Kasumi-1 (cell line): ENCODE measurements at places on chromosomes 3 and 15.

DNA sequence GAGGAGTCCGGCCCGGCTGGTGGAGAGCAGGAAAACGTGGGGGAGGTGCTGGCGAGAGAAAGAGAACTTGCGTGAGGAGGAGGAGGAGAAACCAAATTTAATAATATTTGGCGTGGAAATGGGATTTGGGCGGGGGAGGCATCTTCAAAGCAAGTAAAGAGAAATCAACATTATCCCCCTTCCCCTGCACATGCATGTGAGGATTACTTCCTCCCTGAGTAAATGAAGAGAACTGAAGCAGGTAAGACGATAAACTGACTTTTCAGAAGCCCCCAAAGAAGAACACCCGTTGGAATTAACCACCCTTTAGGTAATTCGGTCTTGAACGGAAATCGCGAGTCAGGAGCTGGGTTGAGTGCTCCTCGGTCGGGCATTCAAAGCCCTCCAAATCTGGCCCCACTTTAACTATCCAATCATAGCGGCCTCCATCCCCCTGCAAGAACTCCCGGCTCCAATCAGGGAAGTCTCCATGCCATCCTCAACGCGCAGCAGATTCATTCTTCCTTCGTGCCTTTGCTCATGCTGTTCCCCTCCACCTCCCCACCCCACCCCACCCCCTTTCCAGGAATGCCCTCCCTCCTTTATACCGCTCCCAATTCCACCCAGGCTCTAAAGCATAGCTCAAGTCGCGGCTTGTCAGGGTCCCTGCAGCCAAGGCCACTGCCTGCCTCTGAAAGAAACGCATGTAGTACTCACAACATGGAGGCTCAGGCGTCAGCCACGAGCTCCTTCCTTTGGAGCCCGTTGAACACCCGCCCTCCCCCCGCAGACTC, 545 bp upstream of the RFX7 start:
- peak; percentile 82 for DNase-seq

DNA sequence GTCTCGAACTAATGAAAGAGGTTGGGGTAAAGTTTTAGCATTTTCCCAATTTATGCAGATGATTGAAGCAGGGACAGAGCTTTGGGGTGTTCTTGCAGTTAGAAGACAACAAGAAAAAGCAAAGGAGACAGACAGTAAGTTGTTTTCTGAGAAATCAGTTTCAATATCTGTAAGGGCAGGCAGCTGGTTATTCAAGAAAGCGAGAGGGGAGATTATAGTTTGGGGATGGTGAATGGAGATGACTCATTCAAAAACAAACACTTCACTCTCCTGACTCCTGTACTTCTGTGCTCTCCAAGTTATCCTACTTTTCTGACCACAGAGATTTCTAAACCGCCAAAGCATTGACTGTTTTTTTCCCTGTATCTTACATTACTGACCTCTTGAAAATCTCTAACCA, 352.0 kb downstream of the GAP43 start:
- DNase-seq, result no peak

DNA sequence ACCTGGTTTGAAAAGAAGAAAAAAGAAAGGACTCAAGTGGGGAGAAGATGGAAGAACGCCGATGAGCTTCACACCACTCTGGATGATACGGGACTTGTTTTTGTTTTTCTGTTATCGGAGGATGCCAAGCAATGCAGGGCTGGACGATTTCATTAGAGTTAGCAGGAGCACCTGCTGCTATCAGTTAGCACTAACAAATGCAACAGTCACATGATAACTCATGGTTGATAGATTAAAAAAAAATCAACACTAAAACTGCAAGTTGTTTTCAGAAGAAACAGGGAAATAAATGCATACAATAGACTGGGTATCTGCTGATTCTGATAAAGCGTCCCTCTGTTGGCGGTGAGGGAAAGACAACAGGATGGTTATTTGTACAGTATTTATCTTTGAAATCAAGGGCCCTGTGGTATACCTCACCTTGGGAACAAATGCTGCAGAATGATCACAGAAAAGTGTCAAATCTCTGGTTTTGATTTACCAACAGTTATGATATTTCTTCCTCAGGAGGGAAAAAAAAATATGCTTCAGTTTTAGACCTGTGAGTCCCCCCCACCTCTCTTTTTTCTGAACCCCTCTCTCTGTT, 575.1 kb downstream of the FOXP1 start:
- no peak for DNase-seq

GRCh38 chr3:30625541-30626438, 19.4 kb downstream of the TGFBR2 start:
- DNase-seq, result no peak

- no peak for DNase-seq
These were observed 192.3 kb upstream of the ARHGEF26 start for GRCh38 chr3:153928851-153929250.

DNA sequence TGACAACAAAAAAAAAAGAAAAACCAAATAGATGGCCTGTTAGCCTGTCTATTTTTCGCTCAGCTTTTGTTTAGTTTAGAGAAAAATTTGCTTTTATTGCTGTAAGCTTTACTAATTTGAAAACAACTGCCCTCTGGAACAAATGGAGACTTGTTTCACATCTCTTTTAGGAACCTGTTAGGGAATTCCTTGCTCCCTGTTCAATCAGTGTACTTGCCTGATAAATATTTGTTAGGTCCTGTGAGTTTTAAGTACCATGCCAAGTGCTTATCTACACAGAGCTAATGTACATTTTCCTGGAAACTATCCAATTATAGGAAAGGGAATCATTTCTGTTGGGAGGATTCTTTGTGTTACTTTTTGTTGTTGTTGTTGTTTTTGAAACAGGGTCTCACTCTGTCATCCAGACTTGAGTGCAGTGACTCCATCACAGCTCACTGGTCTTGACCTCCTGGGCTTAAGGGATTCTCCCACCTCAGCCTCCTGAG, 3.5 kb upstream of the LIPH start:
- no peak for DNase-seq

DNA sequence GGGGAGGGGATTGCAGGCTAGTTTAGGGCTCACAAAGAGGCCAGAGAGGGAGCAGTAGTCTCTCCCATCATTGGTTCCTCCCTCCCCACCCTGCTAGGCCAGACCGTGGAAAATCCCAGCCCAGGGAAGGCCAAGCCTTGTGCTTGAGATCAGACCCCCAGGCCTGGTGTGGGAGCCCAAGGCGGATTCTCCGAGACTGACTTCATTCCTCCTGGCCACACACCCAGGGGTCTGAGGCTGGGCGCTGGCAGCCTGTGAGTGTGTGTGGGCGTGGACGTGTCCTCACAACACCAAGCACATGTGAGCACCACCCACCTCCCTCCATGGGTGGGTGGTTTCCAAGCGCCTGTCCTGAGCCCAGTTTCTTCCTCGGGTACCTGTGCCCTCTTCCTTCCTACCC, 4.1 kb downstream of the LOXL1 start:
- no peak for DNase-seq

DNA sequence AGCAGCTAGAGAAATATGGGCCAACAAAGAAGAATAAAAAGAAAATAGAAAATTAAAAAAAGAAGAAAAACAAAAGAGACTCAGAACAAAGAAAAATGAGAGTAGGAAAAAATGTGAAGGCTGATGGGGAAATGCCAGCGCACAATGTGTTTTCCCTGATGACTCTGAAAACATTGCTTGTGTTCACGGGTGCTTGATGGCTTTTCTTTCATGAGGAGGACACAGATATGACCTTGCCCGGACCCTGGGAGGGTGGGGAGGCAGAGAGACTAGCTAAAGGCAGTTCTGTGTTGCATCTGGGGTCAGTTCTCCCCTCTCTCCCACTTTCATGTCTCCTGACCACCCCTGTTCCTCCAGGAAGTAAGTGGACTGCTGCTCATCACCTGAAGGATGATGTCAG, 125.9 kb downstream of the MOBP start:
- no peak for DNase-seq

DNA sequence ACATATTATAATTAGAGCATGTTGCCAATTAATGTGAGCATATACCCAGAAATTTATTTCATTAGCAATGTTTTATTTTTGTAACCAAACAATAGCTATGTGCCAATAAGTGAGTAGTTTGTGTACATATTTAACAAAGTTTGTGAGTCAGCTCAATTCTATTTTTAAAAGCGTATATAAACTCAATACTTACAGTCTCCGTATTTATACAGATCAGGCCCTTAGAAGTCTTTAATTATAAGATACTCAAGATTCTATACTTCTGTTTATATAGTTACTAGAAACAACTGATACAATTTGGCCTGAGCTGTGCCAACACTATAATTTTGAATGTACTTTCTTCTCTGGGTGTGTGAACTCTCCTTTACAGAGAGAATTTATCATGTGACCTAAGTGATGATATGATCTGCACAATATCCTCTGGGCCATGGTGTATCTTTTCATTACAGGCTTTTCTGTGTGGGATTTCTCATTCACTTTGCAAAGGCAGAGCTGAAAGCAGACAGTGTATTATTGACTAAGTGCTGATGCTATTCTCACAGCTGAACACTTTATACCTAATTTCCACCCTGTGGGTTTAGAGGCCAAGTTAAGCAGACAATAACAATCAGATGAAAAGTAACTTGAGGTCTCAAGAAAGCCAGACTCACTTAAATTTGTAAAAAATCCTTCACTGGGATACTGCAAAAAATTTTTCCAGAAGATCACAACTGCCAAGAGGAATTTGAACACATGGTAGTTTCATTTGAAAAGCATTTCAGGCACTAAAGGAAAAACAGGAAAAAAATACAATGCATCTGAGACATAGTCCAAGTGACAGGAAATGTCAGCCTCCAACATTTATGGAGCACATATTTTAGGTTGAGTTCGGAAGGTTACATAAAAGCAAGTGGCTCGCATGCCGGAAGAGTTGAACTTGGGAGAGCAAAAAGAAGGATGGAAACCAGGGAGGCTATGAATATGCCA, 277.9 kb upstream of the SEMA6D start:
- no peak for DNase-seq

- DNase-seq, result peak; percentile 73
These were observed 249.9 kb downstream of the ROBO1 start for GRCh38 chr3:79517766-79518413.

DNA sequence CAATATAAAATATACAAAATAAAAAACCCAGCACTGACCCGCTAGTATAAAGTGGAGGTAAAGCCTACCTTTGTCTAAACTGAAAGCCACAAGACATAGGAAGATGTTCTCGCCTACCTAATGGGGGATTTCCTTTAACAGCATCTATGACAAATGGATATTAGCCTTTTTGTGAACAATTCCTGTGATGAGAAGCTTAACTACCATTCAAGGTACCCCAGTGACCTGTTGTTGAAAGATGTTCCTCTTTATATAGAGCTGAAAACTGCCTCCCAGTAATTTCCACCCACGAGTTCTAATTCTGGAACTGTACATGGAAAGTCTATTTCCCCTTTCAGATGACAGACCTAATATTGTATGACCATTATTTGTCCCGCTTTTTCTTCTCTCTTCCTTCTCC, 109.8 kb upstream of the RASGRP1 start:
- DNase-seq, result no peak

GRCh38 chr15:66565741-66566144, at the start of gene LCTL:
Gene LCTL (minus strand): TSS chr15:66565998. CDS start chr15:66565365, 633 bp downstream.
- no peak for DNase-seq
